SW 1271 (cell line): ENCODE measurements at places on chromosomes 2 and 18.

DNA sequence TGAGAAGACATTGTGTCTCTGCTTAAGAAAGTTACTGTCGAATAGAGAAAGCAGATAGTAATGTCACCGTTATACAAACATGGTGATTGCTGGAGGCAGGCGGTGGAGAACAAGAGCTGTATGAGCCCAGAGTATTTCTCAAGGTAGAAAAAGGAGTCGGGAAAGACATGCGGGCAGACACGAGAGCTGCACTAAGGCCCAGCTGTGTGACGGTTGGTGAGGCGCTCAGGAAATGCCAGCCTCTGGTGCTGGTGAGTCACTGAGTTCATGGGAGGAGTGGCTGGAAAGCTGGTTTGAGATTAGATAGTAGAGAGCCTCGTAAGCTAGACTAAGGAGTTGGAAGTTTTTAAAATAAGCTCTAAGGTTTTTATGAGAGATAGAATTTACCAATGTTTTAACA, 390.9 kb upstream of the TRIB2 start:
- DNase-seq, result peak; percentile 2

- DNase-seq, result no peak
These were observed 31.1 kb upstream of the PPP1R1C start for GRCh38 chr2:181954538-181954883.

- DNase-seq, result no peak
These were observed 143.8 kb upstream of the THUMPD2 start for GRCh38 chr2:39922679-39923405.

- DNase-seq, result no peak
These were observed 44.9 kb upstream of the SNTG2 start for GRCh38 chr2:905833-906140.

DNA sequence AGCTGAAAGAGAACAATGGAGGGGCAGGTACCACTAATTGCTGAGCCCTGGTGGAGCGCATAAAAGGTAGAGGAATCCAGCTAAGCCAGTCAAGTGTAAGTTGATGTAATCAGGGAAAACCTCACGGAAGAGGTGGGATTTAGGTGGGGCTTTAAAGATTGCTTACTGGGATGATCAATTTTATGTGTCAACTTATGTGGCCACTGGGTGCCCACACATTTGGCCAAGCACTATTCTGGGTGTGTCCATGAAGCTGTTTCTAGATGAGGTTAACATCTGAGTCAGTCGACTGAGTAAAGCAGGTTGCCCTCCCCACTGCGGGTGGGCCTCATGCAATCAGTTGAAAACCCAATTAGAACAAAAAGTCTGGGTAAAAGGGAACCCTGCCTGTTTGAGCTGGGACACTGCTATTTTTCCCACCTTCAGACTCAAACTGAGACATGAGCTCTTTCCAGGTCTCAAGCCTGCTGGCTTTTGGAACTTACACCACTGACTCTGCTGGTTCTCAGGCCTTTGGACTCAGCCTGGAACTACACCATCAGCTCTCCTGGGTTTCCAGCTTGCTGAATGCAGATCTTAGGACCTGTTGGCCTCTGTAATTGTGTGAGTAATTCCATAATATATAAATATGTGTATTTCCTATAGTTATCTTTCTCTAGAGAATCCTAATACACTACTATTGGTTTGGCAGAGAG, 67.3 kb downstream of the MYO5B start:
- no peak for DNase-seq
